ENCODE measurements at places on chromosomes 2 and 18. TPM values are rescaled to one million over a fixed set of nuclear protein-coding genes. Genes with fewer than 3 reads are reported as not detected.

The RFX8 gene
- not detected for total RNA-seq

The DNAH6 gene
- 0.05 TPM for total RNA-seq

The SCTR gene
- not detected for total RNA-seq

The CSRNP3 gene
- total RNA-seq: not detected

The TMEM37 gene
- total RNA-seq: 1.5 TPM

The CERS6 gene
- total RNA-seq: 17.6 TPM

The DSC1 gene
- total RNA-seq: not detected

The LTBP1 gene
- 16.6 TPM for total RNA-seq

The IL1R1 gene
- total RNA-seq: 32.8 TPM

The SLC5A7 gene
- not detected for total RNA-seq

The CRACDL gene
- total RNA-seq: 3.2 TPM

The IL36RN gene
- total RNA-seq: 0.05 TPM

The SPC25 gene
- total RNA-seq: 18.7 TPM

The CKAP2L gene
- 16.2 TPM for total RNA-seq

The SNED1 gene
- total RNA-seq: 0.79 TPM

The AFF3 gene
- total RNA-seq: not detected

The ALPP gene
- 5.3 TPM for total RNA-seq

The TMEM17 gene
- 4.3 TPM for total RNA-seq

The ZNF521 gene
- total RNA-seq: not detected

The MSTN gene
- total RNA-seq: not detected

The PID1 gene
- 3.7 TPM for total RNA-seq

The VWC2L gene
- not detected for total RNA-seq

The TMEM163 gene
- not detected for total RNA-seq

The CNDP1 gene
- total RNA-seq: not detected

The ABCG8 gene
- total RNA-seq: not detected

The TMEM247 gene
- total RNA-seq: not detected

The CTAGE1 gene
- total RNA-seq: not detected

The ZSCAN30 gene
- total RNA-seq: 0.95 TPM
